Activated T-helper 1 cell treated with Interleukin-2 at 50 U/mL for 16 hours (primary cell): ENCODE measurements at places on chromosomes 16 and 17.

DNA sequence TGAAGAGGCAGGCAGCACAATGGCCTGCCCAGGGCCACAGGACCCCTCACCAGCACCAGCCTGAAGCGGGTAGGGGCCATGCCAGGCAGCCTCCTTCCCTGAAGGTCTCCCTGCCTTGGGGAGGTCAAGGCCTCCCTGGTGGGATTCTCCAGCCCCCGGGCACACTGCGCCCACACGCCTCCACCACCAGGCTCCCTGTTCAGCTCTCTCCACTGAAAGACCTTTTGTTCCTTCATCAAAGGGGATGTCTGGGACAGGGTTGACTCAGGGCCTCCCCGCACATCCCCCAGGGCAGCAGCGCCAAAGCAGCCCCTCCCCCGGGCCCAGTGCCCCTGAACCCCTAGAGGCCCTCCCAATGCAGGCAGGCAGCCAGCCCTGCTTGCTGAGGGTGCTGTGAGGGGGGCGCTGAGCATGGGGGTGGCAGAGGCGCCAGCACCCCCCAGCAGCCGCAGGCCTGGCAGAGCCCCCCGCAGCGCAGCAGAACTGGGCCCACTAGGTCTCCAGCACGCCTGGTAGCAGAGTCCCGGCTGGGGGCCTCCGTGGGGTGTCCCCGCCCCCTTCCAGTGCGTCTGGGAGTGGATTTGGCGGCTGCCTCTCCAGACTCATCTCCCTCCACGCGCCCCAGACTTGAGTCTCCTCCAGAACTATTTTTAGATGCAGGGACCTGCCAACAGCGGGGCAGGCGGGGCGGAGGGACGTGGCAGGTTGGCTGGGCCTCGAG, 13.1 kb downstream of the BCAR1 start:
- DNase-seq, result no peak

DNA sequence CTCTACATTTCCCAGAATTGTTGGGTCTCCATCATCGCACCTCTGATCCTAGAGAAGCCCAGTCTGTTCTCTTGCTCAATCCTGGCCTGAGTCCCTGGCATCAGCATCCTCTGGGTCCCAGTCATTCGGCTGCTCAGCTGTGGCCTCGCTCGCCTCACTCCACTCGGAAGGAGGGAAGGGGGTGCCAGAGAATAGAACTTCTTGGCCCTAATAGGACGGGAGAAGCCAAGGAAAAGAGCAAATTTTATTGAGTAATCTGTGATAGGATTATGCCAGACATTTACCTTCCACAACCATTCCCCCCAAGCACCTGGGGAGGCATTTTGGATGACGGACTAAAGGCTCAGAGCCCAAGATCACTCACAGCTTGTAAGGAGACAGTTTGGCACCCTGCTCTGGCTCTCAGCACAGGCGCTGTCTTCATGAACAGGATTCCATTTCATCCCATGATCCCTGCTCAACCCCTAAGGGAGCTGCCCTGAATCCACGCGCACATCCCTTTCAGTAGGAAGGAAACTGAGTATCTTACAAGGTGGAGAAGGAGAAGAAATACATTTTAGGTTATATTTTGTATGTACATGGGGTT, 498 bp upstream of the CLEC10A start:
- no peak for DNase-seq

GRCh38 chr17:39578272-39578671, 29.4 kb downstream of the NEUROD2 start:
- DNase-seq, result no peak

- DNase-seq, result no peak
Observed at GRCh38 chr16:31440516-31441184, 1.9 kb downstream of the ZNF843 start.

DNA sequence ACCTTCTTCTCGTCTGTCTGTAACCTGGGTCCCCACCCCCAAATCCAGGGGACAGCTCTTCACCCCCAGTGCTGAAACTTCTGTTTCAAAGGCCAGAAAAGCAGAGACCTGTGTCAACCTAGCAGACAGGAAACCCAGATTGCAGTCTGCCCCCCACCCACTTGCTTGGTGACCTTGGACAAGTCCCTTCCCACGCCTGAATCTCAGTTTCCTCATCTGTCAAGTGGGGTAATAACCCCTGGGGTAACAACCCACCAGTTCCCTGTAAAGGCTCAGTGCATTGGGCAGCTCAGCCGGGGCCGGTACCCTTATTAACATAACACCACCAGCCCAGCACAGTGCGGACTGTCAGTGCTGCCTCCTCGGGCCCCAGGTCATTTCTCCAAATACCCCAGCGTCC, 1.3 kb downstream of the STX1B start:
- no peak for DNase-seq

GRCh38 chr16:10751291-10751697, 7.7 kb downstream of the NUBP1 start:
- DNase-seq, result no peak

DNA sequence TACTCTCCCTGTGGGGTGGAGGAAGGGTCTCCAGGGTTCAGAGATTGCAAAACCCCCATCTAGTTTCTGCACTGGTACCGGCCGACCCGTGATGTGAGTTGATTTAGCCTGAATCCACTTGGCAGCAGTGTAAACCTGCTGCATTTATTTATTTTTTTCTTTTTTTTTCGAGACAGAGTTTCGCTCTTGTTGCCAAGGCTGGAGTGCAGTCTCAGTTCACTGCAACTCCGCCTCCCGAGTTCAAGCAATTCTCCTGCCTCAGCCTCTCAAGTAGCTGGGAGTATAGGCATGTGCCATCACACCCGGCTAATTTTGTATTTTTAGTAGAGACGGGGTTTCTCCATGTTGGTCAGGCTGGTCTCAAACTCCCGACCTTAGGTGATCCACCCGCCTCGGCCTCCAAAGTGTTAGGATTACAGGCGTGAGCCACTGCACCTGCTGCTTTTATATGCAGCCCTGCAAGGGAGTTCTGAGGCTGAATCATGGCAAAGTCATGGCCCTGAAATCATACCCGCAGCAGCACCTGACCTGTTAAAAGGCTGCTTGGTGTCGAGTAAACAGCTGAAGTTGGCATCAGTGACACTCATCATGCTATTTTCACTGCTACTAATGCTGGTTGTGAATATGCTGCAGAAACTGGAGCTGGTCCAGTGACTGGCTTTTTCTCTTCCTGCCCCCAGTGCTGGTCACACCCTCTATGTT, 21.4 kb downstream of the DEXI start:
- no peak for DNase-seq

DNA sequence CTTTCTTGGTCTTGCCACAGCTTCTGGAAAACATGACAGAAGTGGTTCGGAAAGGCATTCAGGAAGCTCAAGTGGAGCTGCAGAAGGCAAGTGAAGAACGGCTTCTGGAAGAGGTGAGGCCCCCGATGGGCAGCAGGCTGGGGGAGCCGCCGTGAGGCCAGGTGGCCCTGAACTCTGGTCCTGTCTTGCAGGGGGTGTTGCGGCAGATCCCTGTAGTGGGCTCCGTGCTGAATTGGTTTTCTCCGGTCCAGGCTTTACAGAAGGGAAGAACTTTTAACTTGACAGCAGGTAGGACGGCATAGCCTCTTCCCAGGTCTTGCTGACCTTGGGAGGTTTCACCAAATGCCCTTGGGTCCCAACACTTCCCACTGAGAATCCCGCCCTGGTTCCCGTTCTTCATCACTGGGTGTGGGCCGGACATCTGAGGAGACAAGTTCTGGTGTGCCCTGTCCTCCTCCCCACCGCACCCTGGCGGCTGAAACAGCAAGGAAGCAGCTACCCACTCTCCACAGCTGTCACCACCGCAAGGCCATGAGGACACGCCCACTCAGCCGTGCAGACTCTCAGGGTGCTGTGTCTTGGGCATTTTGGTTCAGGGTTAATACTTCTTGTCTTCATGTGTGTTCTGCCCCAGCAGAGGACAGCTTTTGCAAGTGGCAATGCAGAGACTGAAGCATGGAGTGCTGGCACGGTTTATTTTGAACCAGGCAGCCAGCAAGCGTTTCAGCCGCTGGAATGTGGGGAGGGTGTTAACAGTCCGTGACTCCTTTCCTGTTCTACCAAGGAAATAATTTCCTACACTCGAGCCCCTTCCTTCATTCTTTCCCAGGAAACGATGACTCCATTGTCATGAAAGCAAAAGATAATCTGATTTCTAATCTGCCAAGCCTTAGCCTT, 21.4 kb downstream of the NTAN1 start:
- no peak for DNase-seq

DNA sequence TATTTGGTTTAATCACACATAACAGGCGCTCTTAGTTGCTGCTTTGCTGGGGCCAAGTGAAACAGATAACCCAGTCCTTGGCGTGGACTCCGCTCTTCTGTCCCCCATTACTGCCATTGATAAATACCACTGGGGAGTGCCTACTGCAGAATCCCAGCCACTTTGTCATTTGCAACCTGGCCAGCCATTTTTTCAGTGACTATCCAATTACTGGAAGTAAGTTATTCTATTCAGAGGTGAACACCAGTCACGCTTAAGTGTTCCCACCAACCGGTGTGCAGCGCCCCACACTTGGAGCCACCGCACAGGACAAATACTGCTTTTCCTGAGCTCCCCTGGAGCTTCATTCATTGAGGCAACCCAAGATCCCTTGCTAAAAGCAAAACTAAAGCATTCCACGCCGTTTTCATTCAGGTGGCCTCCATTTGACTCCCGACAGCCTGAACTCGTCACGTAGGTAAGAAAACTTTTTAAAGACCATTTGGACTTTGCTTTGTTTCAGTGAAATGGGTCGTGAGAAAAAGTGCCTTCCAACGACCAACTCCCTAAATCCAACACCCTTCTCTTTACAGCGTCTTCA, 1.8 kb downstream of the USP7 start:
- DNase-seq, result no peak

- DNase-seq, result peak; percentile 41
Observed at GRCh38 chr17:7929158-7930023, at the start of gene KCNAB3. Gene KCNAB3 (minus strand): TSS chr17:7929856. CDS start chr17:7929435, 421 bp downstream.

- DNase-seq, result no peak
Observed at GRCh38 chr16:70152578-70153302, 20.8 kb upstream of the CLEC18C start.

- DNase-seq, result no peak
Observed at GRCh38 chr17:72321896-72322295, 201.1 kb downstream of the SOX9 start.

DNA sequence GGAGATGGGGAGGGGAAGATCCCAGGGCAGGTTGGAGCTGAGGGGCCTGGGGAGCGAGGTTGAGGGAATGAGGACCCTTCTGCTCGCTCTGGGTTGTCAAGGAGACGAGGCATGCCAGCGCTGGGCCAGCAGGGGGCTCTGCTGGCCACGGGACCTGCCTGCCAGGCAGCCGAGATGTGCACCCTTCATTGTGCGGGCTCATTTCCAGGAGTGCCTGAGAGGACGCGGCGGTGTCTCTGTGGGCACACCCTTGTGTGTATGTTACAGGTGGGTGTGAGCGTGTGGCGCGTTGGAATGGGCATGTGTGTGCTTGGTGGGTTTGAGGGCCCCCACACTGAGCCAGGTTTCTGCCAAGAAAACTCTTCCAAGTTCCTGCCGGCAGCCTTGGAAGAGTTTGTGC, 15.9 kb downstream of the ARHGAP23 start:
- peak; percentile 40 for DNase-seq

- DNase-seq, result no peak
Observed at GRCh38 chr17:42273474-42274252, 2.5 kb downstream of the STAT5B start.

GRCh38 chr16:88805887-88806393, 2.4 kb downstream of the CDT1 start:
- no peak for DNase-seq

DNA sequence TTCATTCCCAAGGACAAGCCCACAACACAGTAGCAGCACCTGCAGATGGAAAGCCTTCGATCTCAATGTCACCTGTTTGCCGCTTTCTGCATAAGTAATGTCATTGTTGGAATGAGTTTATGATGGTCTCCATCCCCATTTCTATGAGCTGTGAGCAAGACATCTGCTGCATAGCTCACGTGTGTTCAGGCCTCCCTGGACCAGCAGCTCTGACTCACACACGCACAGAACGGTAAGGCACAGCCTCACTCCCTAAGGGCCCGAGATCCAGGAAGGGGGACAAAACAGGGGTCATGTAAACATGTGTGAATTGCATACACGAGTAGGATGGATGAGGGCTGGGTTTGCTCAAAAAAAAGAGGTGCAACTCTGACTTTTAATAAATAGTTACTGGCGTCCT, 223.1 kb downstream of the SOX9 start:
- no peak for DNase-seq

GRCh38 chr16:3589441-3589921, 12.3 kb upstream of the NLRC3 start:
- no peak for DNase-seq

- DNase-seq, result no peak
Observed at GRCh38 chr16:30346286-30346685, 8.8 kb downstream of the CD2BP2 start.

DNA sequence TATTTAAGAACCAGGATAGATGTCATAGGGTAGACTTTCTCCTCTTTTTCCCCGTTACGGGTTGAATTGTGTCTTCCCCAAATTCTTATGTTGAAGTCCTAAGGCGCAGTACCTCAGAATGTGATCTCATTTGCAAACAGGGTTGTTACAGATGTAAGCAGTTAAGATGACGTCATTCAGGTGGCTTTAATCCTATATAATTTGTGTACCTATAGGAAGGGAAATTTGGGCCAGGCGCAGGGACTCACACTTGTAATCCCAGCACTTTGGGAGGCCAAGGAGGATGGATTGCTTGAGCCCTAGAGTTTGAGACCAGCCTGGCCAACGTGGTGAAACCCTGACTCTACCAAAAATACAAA, 99.5 kb upstream of the DHX40 start:
- DNase-seq, result no peak

GRCh38 chr17:33982909-33983308, 272.2 kb upstream of the CCL2 start:
- DNase-seq, result no peak

- DNase-seq, result no peak
Observed at GRCh38 chr16:15415511-15415985, 18.8 kb upstream of the BMERB1 start.

DNA sequence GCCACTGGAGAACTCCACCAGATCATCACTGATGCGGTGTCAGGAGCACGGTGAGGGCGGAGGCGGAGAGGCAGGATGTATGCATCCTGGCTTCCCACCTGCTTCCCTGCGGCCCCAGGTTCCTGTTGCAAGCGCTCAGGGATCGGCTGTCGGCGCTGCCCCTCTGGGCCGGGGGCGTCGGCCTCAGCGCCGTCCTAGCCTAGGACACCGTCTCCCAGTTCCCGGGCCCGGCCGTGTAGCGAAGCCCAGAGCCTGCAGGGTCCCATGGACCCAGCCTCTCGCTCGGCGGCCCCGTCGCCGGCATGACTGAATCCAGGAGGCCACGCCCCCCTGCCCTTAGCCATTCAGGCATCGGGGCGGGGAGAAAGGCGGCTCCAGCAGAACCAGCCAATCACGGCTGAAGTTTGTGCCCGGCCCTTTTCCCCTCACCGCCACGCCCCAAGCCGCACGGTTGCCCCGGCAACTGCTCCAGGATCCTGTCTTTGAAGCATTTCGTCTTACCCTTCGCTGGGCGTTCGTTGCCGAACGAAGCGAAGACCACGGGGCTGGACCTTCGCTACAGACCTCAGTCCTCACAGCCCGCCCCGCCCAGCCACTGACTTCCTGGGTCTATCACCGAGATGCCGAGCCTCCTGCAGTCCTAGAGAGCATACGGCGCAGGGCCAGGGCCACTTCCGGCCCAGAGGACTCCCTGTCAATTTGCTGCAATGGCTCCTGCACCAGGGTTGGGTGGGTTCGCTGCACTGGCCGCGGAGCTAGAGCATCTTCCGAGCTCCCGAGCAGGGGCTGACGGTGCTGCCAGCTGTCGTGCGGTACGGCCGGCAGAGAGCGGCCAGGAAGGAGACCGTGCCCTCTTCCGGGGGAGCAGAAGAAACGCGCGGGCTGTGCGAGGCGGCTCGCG, 10.6 kb upstream of the ZNF213 start:
- peak; percentile 93 for DNase-seq

GRCh38 chr16:54588026-54588425, 301.4 kb upstream of the IRX3 start:
- no peak for DNase-seq

- no peak for DNase-seq
Observed at GRCh38 chr16:87489434-87490045, 3.3 kb downstream of the ZCCHC14 start.
